ENCODE measurements at places on chromosomes 2 and 18.

DNA sequence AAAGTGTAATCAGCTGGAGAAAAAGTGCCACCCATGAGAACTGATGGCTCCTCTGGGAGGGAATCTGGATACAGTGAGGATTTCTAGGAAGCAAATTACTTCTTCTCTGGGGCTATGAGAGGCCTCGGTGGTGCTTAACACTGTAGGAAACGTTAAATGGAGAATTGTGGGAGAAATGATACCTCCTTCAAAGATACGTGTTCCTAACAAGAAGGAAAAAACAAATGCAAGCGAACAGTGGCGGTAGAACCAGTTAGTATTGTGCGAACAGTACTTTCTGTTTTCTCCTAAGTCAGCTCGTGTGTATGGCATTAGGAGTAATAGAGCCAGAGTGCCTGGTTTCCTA, 587 bp upstream of the MTIF2 start:
- DNase-seq: no peak

GRCh38 chr2:10036095-10036884, 7.1 kb upstream of the KLF11 start:
- no peak for DNase-seq

- DNase-seq: peak; percentile 3
Observed at GRCh38 chr18:35376393-35376741, 770 bp downstream of the ZNF396 start.

GRCh38 chr18:306608-307255, 38.9 kb upstream of the THOC1 start:
- no peak for DNase-seq

DNA sequence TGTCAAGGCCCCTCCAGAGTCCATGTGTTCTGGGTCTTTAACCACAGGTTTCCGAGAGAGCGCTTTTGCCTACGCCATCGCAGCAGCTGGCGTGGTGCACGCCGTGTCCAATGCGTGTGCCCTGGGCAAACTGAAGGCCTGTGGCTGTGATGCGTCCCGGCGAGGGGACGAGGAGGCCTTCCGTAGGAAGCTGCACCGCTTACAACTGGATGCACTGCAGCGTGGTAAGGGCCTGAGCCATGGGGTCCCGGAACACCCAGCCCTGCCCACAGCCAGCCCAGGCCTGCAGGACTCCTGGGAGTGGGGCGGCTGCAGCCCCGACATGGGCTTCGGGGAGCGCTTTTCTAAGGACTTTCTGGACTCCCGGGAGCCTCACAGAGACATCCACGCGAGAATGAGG, 9.3 kb downstream of the WNT10A start:
- no peak for DNase-seq

- DNase-seq: no peak
Observed at GRCh38 chr2:28088970-28089369, 198.4 kb downstream of the BABAM2 start.

All from stimulated activated CD8-positive, alpha-beta memory T cell treated with anti-CD3 and anti-CD28 coated beads, Interleukin-15, amount 100 ng/mL, for 24 hours (primary cell).